ENCODE measurements at places on chromosomes 1 and 21.
A peak's percentile ranks its signal among the peaks of the same experiment; 100 is the strongest.

GRCh38 chr1:30378991-30379581 is 344.3 kb downstream of the MATN1 start:
- no peak for DNase-seq

DNA sequence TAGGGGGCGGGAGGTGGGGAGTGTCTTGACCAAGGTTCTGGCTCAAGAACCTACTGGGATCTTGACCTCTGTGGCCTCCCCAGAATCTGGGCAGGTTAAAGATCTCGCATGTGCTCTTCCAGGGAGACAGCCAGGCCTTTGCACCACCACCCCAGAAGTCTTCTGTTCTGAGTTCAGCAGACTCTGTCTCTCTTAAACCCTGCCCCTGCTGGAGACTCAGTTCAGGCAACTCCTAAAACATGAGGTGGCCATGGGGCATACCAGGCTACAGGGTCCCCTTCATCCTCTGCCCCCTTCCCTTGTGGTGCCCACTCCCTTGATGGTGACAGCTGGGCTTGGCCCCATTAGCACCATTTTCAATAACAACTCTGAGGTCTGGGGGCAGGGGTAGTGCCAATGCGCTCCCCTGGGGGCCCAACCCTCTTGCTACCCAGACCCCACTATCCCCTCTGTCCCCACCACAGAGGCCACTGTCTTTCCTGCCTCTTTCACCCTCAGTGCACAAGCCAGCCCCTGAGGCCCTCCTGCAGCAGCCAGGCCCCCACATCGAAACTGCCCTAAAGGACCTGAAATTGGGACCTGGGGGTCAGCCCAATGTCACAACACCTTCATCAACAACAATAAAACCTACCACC is 132.7 kb upstream of the RUNX3 start:
- no peak for DNase-seq

- DNase-seq = peak; percentile 96
Measured at GRCh38 chr1:16960560-16961296, 19.7 kb downstream of the MFAP2 start.

- DNase-seq = no peak
Measured at GRCh38 chr1:209861242-209861641, 33.5 kb downstream of the UTP25 start.

DNA sequence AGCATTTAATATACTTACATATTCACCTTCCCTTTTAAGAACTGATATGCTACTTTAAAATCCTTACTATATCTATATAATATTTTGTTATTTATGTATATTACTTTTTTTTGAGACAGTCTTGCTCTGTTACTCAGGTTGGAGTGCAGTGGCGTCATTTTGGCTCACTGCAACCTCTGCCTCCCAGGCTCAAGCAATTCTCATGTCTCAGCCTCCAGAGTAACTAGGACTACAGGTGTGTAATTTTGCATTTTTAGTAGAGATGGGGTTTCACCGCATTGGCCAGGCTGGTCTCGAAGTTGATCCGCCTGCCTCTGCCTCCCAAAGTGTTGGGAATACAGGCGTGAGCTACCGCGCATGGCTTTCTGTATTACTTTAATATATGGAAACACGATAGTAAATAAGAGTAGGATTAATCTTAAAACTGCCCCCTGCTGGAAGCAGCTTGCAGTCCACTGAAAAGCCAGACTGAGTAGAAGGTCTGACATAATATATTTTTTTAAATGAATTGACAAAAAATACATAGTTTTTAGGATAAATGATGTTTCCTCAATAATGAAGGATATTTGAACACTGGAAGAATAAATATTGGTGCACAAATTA is 24.4 kb downstream of the RCAN3 start:
- no peak for DNase-seq
